ENCODE measurements at places on chromosomes 5 and 9.
A peak's percentile ranks its signal among the peaks of the same experiment; 100 is the strongest.

DNA sequence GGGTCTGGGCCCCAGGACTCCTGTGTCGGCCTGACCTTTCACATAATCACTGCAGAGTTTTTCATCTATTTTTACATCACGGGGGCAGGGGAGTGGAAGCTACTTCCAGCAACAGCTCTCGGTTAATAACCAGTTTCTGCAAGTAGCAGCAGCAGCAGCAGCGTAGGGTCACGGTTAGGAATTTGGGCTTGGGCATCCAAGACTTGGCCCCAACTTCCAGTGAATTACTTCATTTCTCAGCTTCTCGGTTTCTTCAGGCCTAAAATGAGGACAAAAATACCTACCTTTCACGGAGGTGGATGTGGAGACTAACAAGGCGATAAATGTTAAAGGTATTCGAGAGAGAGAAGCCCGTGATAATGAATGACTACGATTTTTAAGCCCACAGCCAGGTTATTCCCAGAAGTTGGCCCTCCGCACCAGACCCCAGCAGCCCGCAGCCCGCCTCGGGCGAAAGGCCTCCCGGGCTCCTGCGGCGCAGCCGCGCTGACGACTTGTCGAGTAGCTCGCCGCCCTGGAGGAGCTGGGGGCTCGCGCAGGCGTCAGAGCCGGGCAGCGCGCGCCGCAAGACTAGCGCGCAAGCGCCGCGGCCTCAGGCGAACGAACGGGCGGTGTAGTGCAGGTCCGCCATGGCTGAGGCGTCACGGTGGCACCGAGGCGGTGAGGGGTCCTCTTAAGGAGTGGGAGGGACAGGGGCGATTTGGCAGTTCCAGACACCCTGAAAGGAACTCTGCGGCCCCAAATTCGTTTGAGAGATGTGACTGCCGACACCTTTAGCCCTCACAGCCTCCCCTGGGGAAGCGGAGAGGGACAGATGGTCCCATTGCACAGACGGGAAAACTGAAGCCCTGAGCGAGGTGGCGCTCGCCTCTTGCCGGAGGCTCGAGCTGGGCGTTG lies at the start of gene PKD2L2:
PKD2L2 (plus strand) TSS at position 595 of the 897 bp plus-strand sequence; CDS start at position 630, 35 bp downstream.
- peak; percentile 84 for DNase-seq

DNA sequence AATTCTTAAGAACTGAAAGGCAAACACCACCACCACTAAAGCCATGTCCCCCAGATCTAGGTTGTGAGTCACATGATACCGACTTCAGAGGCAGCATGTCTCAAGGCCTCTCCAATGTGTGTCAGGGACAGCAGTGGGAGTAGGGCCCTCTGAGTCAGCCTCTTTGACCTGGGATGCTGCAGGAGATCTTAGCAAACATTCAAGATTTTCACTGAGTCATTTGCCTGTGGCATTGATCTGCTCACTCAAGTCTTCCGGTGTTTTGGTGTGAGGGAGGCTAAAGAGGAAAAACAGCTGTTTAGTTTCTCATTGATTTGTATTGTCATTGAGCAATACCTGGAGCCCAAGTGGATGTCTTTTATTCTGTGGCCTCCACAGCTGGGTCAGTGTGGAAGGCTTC lies 36.1 kb downstream of the TMC1 start:
- peak; percentile 81 for DNase-seq

DNA sequence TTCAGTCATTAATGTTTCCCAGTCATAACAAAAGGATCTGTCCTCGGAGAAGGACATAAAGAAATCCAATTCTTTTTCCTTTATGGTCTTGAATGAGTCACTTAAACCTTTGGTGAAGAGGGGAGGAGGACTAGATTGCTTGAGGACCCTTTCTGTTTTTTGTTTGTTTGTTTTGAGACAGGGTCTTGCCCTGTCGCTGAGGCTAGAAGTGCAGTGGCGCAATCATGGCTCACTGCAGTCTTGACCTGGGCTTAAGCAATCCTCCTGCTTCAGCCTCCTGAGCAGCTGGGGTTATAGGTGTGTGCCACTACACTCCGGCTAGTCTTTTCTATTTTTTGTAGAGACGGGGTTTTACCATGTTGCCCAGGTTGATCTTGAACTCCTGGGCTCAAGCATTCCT lies 12.3 kb downstream of the TIGD6 start:
- no peak for DNase-seq

DNA sequence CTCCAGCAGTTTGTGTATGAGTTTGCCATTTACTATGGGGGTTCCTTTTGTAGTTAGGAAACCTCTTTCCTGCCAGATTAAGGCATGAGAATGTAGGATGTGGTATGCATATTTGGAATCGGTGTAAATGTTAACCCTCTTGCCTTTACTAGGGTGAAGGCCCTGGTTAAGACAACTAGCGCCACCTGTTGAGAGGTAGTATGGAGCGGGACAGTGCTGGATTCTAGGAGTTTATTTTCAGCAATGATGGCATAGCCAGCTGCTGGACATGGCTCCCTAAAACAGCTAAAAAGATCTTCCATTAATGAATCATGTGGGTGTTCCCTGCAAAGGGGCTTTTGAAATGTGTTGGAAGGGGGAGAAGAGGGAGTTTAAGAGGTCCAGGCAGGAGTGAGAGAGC lies 30.7 kb upstream of the GPX3 start:
- DNase-seq: no peak

Measured in T-helper 2 cell treated with Interferon-gamma antibody and Interleukin-4, amounts not matched to agents 5 μg/mL and 100 μg/mL, for 36 hours (primary cell).